ENCODE measurements at places on chromosomes 1 and 21.
A peak's percentile ranks its signal among the peaks of the same experiment; 100 is the strongest.

GRCh38 chr1:58412071-58412580, 134.4 kb downstream of the OMA1 start:
- peak; percentile 71 for DNase-seq

DNA sequence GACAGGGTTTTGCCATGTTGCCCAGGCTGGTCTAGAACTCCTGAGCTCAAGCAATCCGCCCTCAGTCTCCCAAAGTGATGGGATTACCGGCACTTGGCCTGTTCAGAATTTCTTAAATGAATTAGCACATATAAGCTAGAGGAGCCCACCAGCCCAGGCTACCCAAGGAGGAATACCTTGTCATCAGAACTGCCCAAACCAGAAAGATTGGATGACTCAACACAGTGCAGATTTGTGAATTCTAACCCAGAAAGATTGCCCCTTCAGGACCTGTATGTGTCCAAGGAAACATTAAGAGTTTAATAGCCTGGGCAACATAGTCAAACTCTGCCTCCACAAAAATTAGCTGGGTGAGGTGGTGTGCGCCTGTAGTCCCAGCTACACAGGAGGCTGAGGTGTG, 14.0 kb upstream of the LIN9 start:
- DNase-seq = no peak

DNA sequence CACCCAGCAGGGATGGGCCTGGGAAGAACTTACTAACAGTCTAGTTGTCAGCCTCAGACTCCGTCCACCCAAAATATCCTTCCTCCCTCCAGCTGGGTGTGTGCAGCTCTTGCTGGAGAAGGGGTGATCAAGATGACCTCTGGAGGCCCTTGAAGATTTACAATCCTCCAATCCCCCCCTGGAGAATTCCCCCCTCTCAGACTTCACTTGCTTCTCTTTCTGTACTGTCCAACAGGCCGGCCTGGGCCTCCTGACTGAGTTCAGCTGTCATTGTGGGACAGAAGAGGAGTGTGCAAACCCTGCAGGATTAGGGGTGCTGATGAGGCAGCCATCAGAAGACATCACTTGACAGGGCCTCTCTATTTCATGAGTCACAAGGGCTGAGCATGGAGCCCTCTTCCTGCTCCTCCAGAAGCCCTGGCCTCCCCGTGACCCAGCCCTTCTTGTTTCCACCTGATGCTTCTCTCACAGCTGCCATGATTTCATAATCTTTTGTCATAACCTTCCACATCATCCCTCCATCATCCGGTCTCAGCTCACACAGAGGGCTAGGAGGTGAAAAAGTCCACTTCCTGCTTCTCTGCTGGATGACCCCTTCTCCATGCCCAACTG, 17.5 kb upstream of the IGFN1 start:
- no peak for DNase-seq

- no peak for DNase-seq
Observed at GRCh38 chr1:93807311-93807930, 71.6 kb downstream of the DNTTIP2 start.

- no peak for DNase-seq
Observed at GRCh38 chr1:59263111-59263510, 33.8 kb upstream of the FGGY start.

- no peak for DNase-seq
Observed at GRCh38 chr1:204733289-204733688, 47.8 kb upstream of the LRRN2 start.

DNA sequence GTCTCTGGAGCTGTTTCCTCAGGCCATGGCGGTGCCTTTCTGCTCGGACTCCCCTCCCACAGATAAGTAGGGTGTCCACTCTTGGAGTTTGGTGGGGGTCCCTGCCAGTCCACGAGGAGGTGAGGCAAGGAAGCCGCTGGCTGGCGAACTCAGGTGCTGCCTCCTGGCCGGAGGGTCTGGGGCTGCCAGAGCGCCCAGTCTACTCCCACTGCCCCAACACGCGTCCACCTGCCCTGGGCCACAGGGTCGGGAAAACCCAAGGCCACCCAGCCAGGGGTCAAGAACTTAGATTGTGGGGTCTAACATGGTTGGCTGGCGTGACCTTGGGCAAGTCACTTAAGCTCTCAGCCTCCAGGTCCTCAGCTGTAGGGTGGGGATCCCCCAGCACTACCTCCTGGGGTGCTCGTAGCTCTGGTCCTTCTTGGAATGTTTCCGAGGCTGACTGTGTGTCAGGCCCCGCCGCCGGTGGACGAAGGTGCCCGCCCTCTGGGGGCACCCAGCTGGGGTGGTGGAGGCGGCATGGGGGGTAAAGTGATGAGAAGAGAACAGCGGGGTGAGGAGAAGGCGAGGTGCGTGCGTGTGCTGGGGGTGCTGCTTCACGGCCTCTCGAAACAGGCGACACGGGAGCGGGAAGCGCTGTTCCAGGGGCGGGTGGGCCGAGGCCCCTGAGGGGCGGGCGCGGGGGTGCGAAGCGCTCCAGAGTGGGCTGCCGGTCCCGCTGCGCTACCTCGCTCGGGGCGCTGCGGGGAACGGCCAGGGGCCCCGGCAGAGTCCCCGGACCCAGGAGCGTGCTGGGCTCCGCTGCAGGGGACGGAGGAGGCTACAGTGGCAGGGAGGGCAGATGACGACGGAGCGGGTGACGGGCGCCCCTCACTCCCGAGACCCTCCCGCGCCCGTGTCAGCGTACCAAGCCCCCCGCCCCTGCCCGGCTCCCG, 1.2 kb downstream of the SH2D5 start:
- no peak for DNase-seq

- no peak for DNase-seq
Observed at GRCh38 chr1:174000371-174000770, 21.8 kb downstream of the RC3H1 start.

DNA sequence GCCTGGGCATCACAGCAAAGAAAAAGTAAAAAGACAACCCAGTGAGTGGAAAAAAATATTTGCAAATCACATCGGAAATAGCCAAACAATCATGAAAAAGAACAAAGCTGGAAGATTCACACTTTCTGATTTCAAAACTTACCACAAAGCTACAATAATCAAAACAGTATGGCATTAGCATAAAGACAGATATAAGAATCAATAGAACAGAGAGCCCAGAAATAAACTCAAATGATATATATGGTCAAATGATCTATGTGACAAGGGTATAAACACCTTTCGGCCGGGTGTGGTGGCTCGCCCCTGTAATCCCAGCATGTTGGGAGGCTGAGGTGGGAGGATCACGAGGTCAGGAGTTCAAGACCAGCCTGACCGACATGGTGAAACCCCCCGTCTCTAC, 13.5 kb downstream of the ACOT7 start:
- no peak for DNase-seq

DNA sequence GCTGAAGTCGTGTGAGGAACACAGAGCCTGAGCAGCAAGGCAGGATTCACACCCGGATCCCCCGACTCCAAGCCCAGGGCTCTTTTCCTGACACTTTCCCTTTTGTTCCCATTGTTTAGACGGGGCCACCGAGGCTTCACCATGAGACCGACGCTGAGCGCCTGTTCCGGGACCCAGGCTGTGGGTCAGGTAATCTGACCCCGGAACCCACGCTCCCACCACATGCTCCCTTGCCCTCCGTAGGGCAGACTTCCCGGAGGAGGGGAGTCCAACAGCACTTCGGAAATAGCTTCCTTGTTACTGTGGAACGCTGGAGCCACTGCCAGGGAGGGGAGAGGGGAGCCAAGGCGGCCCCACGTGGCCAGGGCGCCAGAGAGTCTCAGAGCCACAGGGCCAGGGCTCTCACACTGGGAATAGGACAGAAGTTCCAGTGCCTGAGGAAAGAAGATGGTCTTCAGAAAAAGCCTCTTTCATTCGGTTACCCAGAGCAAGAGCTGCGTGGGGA, 18.4 kb downstream of the RUNX3 start:
- no peak for DNase-seq

DNA sequence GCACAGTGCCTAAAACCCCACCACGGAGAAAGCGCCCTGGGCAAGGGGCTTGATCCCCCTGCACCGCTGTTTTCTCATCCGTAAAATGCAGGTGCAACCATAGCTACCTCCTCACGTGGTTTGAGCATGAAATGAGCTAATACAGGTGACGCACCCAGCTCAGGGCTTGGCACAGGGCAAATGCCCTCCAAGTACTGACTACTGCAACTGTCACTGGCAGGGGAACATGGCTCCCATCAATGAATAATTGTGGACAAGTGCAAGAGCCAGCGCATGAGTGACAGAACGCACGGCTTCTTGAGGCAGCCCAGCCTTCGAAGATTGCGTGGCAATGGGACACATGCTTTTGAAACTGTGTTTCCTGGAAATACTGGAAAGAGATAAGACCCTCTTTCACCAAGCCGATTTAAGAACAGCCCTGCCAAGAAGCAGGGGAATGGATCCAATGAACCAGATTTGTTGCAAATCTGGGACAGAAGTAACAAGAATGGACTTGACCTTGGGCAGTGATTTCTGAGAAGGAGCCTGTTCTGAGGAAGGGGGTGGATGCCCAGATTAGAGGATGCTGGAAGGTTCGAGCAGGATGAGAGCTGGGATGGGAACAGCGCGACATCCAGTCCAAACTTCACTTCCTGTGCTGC, 92.8 kb upstream of the IFFO2 start:
- DNase-seq = no peak

DNA sequence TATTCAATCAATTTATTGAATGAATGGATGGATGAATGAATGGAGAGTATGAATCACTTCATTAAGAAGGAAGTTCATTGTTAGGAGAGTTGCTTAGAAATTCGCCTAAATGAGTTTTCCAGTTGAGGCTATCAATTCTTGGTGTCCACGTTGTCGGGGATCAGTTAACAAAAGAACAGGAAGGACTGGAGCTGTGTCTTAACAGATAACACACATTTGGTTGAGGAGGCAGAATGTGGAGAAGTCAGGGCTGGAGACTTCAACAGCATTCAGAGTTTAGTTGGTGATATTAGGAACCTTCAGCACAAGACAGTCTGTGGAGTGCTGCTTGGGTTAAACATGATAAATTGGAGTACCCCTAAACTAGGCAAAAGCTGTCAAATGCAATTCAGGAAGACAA, 33.7 kb downstream of the ZBTB18 start:
- DNase-seq = no peak

GRCh38 chr1:108200687-108201051, 526 bp upstream of the SLC25A24 start:
- peak; percentile 64 for DNase-seq

GRCh38 chr1:32394890-32395432, 720 bp upstream of the BSDC1 start:
- no peak for DNase-seq

DNA sequence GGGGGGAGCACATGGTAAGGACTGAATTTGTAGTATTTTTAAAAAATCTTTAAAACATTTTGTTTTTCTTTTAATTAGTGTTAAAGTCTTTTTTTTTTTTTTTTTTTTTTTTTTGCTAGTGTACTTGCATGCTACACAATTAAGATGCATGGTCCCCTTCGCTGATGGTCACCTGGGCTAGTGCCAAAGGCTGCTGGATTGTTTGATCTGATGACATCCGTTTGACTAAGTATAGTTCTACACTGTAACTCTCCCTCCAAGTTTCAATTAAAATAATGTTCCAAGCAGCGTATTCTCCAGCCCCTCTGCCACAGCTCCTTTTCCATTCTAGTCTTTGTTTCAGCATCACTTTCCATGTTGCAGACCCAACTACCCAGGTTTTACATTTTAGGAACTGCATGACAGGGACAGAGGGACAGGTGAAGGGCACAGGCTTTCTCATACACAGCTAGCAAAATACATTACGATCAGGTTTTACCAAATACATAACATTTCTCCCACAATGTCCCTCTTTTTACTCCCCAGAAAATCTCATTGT, 852 bp upstream of the RAVER2 start:
- DNase-seq = no peak

DNA sequence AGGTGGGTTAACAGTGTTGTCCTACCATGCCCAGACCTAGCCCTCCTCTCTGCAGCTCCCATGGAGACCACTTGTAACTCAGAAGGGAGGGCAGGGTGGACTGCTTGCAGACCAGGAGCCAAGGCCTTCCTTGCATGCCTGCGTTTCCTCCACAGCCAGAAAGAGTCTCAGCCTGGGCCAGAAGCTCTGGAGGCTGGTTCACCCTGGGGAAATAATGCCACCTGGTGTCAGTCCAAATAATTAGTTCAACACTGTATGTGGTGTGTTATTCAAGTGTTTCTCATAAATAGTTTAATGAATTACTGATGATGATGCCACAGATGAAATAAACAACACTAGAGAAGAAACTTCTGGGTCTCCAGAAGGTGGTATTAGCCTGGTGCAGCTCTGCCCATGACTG, 16.9 kb upstream of the VANGL1 start:
- no peak for DNase-seq

- DNase-seq = no peak
Observed at GRCh38 chr1:61007534-61008364, 74.6 kb upstream of the NFIA start.

DNA sequence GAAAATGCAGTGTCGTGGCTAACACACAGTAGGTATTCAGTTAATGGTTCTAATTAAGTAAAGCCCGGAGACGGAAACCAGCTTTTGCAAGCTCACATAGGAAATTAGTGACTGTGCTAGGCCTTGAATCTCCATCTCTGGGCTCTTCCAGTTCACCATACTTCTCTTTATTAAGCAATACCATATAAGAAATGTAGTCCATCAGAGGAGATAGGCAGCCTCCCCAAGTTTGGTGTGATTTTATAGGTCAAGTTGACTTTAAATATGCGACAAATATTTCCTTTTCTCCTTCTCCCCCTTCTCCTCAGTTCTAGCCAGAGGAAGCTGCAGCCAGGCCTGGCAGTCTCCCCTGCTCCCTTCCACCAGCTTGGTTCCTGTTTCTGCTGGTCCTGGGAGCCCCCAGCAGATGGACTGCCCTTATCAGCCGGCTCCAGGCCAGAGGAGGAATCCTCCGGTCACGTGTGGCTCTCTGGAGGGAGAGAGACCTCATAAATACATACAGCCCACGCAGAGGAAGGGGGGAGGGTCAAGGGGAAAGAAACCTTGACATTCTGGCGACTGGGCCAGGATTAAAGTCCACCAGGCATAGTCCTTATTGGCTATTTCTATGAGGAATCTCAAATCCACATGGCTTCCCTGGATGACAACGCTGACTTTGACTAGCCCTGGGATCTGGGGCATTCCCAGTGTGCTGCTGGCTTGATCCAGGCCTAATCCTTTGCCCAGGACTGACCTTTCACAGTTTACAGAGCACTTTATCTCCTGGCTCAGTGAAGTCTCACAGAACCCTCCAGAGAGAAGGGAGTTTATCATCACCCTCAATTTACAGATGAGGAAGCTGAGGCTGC, 115.1 kb upstream of the JUN start:
- DNase-seq = no peak

GRCh38 chr1:212858461-212859265, 588 bp downstream of the FLVCR1 start:
- no peak for DNase-seq

DNA sequence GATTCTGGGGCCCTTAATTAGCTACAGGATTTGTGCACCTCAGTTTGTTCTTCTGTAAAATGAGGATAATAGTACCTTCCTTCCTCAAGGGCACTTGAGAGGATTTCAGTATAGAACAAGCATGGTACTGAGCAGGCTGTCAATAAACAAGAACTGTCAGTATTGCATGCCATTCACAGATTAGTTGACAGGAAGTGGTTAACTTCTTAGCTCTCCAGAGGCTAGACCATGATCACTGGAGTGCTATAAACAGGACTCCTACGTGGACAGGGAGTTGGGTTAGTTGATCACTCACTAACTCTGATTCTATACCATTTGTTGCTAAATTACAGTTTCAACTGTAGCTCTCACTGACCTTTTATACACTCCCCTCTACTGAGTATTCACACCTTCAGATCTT, 126.2 kb upstream of the DAB1 start:
- DNase-seq = no peak

- DNase-seq = no peak
Observed at GRCh38 chr1:13604176-13604575, 20.5 kb downstream of the PDPN start.

GRCh38 chr1:2137257-2138121, 57.1 kb downstream of the FAAP20 start:
- no peak for DNase-seq

Data from HS-27A (cell line).